ENCODE measurements at places on chromosomes 16 and 17.

DNA sequence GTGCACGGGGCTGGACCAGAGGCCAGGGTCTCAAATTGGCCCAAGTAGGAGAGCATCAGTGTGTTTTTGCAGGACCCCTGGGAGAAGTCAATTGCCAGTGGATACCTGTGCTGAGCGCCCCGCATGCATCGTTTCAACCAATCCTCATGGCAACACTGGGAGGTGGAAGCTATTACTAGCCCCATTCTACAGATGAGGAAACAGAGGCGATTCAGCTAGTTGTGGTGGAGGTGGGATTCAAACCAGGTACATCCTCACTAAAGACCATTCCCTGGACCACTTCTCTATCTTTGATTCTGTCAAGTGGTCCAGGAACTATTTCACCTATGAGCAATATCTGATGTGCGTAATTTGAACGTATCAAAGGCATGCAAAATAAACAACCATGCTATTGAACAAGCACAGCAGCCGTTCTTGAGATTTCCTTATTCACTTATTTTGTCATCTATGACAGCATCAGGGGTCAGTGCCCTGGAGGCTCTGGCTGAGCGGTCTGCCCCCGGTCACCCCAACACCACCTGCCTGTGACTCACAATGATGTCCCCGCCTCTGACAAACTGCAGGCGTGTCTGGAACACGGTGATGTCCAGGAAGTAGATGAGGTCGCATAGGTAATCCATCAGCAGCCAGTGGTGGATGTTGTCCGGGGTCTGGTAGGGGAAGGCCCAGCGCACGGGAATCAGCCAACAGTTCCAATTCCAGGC is 54.0 kb downstream of the CNGB1 start:
- DNase-seq, result no peak

- no peak for DNase-seq
These were observed 468.8 kb upstream of the KIF2B start for GRCh38 chr17:53353919-53354351.

DNA sequence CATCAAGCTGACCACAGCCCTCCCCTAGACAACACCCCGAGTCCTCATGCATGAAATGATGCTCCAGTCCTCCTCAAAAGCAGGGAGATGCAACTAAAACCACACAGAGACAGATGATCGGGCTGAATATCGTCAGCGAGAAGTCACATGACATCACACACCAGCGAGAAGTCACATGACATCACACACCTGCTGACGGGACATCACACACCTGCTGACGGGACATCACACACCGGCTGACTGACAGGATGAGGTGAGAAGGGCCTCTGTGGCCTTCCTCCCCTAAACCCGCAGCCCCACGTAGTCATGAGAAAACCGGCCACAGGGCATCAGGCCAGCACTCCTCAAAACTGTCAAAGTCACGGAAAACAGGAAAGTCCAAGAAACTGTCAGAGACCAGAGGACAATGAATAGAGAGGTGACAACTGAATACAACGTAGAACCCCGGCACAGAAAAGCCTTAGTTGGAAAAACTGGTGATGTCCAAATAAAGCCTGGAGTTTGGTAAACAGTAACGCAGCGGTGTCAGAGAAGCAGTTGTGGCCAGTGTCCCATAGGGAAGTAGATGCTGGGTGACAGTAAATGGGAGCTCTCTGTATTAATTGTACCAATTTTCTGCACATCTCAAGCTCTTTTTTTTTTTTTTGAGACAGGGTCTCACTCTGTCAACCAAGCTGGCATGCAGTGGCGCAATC is 14.3 kb downstream of the LITAF start:
- no peak for DNase-seq

DNA sequence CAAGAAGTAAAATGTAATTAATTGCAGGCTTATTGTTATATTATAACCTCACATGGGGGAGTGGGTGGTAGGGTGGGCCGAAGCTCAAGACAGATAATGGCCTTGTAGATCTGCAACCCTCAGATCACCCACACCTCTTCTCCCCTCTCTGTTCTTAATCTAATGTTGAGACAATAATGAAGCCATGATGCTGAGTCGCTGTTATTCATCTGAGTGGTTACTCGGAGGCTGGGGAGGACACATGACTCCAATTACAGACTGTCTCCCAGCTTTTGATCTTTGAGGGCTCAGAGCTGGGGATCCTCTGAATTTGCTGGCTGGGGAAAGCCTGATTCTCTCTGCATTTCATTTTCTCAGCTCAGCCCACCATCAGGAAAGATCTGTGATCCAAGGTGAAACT is 275.3 kb downstream of the SHISA9 start:
- DNase-seq, result no peak

- DNase-seq, result no peak
These were observed 583.0 kb upstream of the CDH11 start for GRCh38 chr16:65704866-65705265.
